ENCODE measurements at places on chromosomes 3 and 15.

GRCh38 chr3:145133281-145133680 lies 1027.7 kb downstream of the PLOD2 start:
- DNase-seq = no peak

GRCh38 chr3:37715358-37715757 lies 146.3 kb upstream of the CTDSPL start:
- no peak for DNase-seq

GRCh38 chr3:179744667-179745066 lies 91.8 kb downstream of the USP13 start:
- no peak for DNase-seq

DNA sequence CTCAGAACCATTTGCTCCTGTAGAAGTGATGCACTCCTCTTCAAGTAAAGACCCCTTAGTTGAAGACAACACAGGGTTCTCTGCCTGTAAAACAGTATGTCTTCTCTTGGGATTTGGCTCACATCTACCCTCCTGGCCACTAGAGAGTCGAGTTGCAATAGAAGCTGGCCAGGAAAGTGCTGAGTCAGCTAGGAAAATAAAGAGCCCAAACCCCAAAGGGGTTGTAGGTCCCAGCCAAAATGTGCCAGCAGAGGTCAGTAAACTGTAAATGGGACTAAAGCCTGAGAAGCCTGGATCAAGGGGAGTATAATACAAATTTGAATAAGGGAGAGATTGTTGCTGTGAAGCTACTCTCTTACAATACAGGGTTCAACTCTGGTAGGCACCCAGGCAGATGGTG lies 37.2 kb upstream of the THBS1 start:
- no peak for DNase-seq

- no peak for DNase-seq
Measured at GRCh38 chr3:58150810-58151199, 60.0 kb downstream of the DNASE1L3 start.

GRCh38 chr3:183080628-183081027 lies 18.7 kb downstream of the MCCC1 start:
- DNase-seq = no peak

- no peak for DNase-seq
Measured at GRCh38 chr3:177186306-177186705, 11.0 kb downstream of the TBL1XR1 start.

GRCh38 chr3:141074529-141074928 lies 23.4 kb downstream of the SPSB4 start:
- DNase-seq = no peak

DNA sequence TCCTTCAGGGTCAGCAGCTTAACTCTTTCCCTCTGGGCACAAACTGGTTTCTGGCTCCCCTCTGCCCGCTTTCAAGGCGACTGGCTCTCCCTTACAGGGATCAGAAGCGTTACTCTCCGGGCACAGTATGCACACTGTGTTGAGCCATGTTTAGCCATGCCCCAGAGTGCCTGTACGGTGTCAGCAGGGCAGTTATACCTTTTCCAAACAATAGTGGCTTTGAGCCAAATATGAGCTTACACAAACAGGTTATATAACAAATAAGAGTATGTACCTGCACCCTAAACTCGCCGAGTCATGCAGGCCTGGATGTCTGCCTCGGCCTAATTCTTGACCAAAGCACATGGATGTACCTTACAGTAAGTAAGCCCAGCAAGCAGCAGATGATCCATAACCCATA lies 175.6 kb upstream of the ANKRD28 start:
- no peak for DNase-seq

- no peak for DNase-seq
Measured at GRCh38 chr3:74630602-74631001, 16.1 kb upstream of the CNTN3 start.

GRCh38 chr3:100352296-100353231 lies 18.0 kb downstream of the NIT2 start:
- no peak for DNase-seq

DNA sequence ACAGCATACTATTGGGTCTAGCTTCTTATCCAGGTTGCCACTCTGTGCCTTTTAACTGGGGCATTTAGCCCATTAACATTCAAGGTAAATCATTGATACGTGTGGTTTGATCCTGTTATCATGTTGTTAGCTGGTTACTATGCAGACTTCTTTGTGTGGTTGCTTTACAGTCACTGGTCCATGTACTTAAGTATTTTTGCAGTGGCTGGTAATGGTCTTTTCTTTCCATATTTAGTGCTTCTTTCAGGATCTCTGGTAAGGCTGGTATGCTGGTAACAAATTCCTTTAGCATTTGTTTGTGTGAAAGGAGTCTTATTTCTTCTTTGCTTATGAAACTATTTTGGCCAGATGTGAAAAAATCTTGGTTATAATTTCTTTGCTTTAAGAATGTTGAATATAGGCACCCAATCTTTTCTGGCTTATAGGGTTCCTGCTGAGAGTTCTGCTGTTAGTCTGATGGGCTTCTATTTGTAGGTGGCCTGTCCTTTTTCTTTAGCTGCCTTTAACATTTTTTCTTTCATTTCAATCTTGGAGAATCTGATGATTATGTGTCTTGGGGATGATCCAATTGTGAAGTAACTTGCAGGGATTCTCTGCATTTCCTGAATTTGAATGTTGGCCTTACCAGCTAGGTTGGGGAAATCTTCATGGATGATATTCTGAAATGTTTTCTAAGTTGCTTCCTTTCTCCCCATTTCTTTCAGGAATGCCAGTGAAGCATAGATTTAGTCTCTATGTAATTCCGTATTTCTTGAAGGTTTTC lies 39.3 kb downstream of the CCR1 start:
- DNase-seq = peak; percentile 50

DNA sequence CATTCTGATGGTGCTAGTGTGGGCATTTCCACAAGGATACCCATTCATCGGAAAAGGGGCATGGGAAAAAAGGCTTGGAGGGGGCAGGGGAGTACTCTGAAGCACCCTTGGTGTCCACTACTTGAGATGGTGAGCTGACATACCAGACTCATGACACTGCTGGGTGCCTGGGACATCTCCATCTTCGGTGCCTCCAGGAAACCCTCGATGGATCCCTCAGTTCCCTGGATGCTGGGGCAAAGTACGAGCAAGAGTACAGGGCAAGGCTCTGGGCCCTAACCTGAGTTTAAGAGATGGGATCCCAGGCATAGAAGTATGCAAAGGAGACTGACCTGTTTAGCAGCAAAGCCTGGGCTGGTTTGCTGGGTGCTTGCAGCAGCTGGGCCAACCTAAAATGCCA lies 5.2 kb upstream of the IP6K1 start:
- no peak for DNase-seq

DNA sequence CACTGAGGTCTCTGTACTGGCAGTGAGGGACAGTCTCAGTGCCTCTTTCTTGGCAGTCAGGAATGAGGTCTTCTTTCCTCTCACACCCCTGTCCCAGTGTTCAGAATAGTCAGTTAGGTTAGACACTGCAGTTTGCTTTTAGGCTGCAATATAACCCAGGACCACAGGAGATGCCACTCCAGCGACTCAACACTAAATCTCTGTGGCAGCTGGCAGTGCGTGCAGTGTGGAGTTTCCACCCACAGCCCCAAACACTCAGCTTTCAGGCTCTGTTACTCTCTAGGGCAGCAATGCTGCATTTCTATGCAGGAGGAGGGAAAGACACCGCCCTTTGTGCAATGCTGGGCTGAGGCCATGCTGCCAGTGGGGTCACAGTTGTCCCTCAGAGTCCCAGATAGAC lies 150.2 kb upstream of the SUCLG2 start:
- no peak for DNase-seq

All from M059J (cell line).